ENCODE measurements at places on chromosomes 5 and 9.

DNA sequence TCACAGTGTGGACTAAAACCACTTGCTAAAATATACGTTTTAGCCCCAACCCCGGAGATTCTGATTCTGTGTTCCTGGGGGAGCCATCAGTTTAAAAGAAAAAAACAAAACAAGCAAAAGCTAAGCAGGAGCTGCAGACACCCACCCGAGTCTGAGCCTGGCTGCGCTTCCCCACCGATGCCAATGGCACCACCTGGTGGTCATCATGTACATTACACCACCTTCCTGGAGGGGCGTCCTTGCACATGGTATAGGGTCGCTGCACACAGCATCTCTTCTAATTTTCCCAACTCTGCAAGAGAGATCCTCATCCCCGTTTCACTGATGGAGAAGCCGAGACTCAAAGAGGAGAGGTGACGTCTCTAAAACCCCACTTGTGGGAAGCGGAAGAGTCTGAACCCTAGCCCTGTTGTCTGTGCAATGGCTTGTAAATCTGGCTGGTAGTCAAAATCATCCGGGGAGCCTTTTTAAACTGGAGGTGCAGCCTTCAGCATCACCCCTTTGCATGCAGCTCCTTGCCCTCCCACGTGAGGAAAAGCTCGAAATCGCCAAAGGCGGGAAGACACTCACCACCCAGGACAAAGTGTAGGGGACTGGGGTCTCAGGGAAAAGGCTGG lies 23.1 kb upstream of the CNOT6 start:
- DNase-seq: peak; percentile 58

- DNase-seq: no peak
These were observed 1252.5 kb downstream of the EFNA5 start for GRCh38 chr5:106418196-106418595.

DNA sequence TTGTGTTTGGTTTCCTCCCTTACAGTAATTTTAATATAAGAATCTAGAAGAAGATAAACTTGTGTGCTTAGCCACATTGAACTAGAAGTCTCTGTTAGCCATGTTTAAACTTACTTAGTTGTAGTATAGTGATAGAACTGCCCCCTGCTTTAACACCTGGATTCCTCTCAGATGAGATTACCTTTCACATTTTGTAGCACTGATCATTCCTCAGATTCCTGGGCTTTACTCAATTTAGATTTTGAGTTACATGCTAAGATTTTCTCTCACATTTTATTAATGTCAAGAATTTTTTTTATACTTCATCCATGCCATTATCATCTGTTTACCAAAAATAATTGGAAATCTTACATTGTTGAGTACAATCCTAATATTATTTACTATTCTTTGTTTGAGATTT lies 70.5 kb downstream of the GPBP1 start:
- no peak for DNase-seq

GRCh38 chr5:165161204-165161603 lies 1655.8 kb downstream of the MAT2B start:
- no peak for DNase-seq

DNA sequence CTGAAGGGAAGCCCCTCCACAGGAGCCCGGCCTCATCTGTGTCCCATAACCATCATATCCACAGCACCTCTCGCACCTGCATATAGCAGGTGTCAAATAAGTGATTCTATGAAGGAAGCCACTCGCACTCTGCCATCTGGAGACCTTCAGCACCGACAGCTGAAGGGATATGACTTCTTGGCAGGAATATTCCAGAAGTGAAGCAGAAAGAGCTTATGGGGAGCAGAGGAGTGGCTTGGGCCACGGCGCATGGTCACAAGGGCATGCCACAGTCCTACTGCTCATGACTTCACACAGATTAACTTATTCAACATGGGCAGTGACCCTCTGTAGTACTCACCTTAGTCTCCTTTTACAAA lies 80.9 kb downstream of the NSUN2 start:
- DNase-seq: no peak
